SIG-M5 (cell line): ENCODE measurements at places on chromosomes 6 and 20.

DNA sequence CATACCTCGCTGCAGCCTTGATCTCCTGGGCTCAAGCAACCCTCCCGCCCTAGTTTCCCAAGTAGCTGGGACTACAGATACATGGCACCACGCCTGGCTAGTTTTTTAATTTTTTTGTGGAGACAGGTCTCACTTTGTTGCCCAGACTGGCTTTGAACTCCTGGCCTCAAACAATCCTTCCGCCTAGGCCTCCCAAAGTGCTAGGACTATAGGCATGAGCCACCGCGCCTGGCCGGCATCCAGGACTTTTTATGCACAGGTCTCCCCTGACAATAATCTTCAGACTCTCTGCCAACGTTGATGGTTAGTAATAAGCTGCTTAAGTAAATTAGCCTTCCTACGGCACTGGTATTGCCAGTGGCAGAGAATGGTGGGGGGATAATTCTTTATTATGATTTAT is 110.5 kb upstream of the MTHFD1L start:
- DNase-seq = no peak

DNA sequence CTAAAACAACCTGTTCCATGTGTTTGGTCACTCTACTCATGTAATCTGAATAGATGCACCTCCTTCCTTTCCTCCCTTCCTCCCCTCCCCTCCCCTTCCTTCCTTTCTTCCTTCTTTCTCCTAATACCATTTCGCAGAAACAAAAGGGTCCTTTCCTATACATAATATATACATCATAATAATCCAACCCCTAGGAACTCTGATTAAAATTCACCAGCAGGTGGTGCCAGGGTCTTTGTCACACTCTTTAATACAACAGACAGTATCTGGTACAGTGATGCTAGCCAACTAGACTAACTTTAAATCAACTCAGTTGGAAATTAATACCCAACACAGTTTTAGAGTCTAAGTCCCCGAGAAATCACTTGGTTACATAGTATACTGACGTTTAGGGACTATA is 181.2 kb upstream of the SHLD1 start:
- DNase-seq = peak; percentile 21

GRCh38 chr6:87848616-87849015 is 146.6 kb upstream of the AKIRIN2 start:
- no peak for DNase-seq

GRCh38 chr20:31653561-31653960 is 15.8 kb downstream of the COX4I2 start:
- DNase-seq = no peak

DNA sequence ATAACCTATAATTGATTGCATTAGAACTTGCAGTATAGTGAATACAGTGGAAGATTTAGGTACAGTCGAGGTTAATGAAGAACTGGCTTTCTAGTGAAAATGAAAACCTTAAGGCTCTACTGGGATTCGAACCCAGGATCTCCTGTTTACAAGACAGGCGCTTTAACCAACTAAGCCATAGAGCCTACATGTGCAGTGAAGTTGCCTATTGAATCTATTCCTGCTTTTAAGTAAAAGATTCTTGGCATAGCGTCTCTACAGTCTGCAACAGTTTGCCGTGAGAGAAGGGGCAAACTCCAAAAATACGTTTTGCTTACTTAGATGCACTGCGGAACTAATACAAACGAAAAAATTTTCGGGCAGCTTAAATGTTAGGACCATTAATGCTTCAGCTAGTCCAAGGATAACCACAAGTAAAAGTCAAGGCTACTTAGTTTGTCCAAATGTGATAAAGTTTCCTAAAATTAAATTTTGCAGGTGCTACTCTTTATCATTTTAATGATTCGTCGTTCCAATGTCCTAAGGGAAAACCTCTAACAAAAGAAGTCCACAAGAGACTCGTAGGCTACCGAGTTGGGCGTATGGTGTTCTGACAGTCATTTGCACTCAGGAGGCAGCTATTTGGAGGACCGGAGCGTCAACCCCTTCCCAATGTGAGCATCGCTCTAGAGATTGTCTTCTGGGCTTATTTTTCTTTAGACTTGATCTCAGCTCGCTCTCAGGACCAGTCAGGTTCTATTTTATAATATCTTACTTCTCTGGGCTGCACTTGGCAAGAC is 31.3 kb upstream of the ZSCAN23 start:
- DNase-seq = no peak

DNA sequence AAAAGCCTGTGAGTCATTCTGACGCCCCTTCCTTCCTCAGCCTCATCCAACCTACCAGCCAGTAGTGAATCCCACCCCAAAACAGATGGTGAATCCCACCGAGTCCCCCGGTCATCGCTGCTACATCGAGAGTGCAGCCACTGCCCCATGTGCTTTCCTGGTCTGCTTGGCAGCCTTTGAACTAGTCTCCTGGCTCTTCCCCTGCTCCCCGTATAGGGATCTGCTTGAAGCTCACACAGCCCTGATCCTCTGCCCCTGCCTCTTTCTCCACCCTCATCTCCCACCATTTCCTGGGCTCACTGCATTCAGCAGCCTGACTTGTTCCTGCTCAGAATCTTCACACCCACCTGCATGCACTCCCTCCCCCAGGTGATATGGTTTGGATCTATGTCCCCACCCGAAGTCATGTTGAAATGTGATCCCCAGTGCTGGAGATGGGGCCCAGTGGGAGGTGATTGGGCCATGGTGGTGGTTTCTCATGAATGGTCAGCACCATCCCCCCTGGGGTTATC is 14.6 kb downstream of the SYNJ2 start:
- DNase-seq = no peak

- DNase-seq = no peak
Observed at GRCh38 chr6:87918461-87918941, 129.1 kb upstream of the SPACA1 start.
